ENCODE measurements at places on chromosomes 5 and 9. TPM values are rescaled to one million over a fixed set of nuclear protein-coding genes. Genes with fewer than 3 reads are reported as not detected.

DNA sequence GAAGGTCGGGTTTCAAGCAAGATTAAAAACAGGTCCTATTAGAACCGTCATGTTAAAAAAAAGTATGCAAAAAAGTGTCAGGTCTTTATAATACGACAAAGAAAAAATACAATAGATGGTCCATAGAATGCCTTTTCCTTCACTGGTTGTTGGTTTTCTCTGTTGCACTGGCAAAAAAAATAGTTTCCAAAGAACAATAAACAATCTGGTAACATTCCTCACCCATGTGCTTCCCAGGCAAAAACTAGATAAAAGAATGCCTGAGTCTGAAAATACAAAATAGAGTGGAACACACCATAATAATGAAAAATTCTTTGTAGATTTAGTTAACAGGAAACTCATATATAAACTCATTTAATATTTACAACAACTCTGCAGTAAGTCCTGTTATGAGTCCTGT lies 590.0 kb upstream of the DMAC1 start:
- DNase-seq = no peak

- DNase-seq = no peak
These were observed 400.7 kb downstream of the KIAA0825 start for GRCh38 chr5:94217745-94218144.

The GRIA1 gene
- not detected for total RNA-seq

The GARIN3 gene
- total RNA-seq = not detected

GRCh38 chr5:113683211-113683610 lies 169.7 kb downstream of the YTHDC2 start:
- no peak for DNase-seq

Measured in Caki2 (cell line).